ENCODE measurements at places on chromosomes 1 and 21. TPM values are rescaled to one million over a fixed set of nuclear protein-coding genes. Genes with fewer than 3 reads are reported as not detected.

The AQP10 gene
- not detected for total RNA-seq

- no peak for DNase-seq
Observed at GRCh38 chr1:221782970-221783369, 41.1 kb upstream of the DUSP10 start.

DNA sequence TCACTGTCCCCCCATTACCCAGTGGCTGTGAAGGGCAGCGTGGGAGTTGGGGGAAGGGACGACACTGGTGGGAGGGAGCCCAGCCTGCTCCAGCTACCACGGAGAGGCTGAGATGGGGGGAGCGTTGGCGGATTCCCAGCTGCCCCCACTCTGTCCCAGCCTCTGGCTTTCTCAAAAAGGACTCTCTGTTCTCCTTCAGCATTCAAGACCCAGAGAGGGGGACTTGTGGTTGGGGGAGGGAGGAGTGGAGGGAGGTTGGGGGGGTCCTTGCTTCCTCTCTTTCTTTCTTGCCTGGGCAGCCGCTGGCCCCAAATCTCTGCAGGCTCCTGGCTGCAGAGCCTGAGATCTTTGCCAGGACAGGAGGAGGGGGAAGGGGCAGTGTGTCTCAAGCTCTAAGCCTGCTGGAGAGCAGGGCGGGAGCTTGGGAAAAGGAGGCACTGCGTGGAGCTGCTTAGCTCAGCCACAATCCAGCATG is 2.2 kb downstream of the ATP1A2 start:
- DNase-seq = no peak

GRCh38 chr1:224192082-224192788 is 9.2 kb downstream of the DEGS1 start:
- no peak for DNase-seq

DNA sequence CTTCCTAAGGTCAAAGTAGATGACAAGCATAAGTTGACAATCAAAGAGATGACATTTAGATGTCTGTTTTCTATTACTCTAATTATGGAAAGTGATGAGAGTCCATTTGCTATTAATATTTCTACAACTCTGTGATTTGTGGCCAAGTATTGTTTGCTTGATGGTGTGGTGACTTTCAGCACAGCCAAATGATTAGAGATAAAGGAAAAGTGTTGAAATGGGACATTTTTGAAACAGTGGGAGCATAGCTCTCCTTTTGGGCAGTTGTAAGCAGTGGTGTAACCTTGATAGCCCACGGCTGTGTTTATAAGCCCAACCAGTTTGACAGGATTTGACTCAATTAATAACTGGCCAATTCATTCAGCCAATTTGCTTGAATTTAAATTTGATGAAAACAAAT is 31.6 kb downstream of the ZC3H11B start:
- DNase-seq = no peak

DNA sequence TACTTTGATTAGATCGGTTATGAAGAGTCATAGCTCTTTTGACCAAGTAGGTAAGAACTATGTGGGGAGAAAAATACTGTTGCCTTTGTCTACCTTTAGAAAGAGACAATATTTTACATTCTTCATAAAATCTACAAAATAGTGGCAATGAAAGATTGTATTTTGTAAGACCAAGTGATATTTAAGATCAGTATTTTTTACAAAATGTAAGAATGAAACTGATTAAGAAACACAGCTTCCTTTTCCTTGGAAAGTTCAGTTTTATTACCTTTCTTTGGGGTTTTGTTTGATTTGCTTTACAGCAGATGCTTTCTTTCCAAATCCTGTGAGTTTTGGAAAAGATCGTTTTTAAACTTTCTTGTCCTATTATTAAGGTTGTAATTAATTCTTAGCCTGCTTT is 69.8 kb downstream of the SLC35A3 start:
- no peak for DNase-seq

GRCh38 chr1:232950197-232951176 is at the start of gene NTPCR:
NTPCR (plus strand) TSS chr1:232950611; CDS start chr1:232950711, 100 bp downstream.
- peak; percentile 89 for DNase-seq

DNA sequence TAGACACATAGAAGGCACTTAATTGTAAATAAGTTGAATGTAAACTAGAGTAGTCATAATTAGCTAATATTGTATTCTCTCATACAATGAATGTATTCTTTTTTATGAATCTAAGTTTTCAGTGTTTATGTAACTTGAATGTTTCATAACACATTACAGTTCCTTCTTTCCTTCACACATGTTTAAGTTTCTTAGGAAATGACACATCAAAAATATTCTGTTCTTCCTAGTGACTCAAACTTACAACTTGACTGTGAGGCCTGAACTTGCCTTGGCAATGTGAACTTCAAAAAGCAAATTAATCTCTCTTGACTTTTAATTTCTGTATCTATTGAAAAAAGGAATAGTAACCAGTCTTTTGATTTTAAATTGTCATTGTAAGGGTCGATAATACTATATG is 700.1 kb downstream of the KCNT2 start:
- DNase-seq = peak; percentile 57

The KRTAP27-1 gene
- not detected for total RNA-seq

DNA sequence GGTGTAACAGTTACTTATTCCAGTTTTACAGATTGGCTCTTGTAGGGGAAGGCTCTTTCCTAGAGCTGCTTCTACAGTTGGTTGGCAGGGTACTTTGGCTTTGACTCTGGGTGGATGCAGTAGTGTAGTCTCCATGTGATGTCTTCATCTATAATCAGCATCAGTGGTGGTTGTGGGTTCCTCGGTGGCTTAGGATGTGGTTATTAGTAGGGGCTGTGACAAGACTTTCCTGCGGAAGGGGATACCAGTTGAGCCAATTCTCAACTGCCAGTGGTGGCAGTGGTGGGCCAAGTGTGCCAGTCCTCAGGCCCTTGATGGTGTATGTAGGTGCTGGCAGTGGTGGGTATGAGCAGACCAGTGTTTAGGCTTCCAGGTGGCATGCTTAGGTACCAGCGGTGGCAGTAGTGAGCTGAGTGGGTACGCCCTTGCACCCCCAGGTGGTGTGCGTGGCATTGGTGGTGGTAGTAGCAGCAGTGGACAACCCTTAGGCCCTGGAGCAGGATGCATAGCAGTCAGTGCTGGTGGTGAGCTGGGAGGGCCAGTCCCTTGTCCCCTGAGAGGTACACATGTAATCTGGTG is 27.2 kb upstream of the KLF18 start:
- DNase-seq = peak; percentile 10

GRCh38 chr21:25118648-25119047 is 488.6 kb downstream of the MRPL39 start:
- no peak for DNase-seq

DNA sequence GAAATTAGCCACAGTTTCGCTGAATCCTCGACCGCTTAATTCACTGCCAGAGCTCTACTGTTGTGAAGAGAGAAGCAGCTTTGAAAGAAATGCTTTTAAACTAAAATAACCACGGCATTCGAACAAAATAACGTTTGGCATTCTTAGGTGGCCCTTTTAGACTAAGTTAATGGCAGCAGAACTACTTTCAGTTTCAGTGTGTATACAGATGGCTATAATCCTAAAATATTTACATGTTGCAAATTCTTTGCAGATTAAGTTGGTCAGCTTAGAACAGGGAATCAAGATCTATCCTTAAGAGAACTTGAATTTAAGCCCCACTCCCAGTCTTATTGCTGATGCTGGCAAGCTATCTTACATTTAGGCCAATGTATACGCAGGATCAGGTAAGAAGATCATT is 62.7 kb downstream of the ADSS2 start:
- no peak for DNase-seq

Measured in HT1080 (cell line).